ENCODE measurements at places on chromosomes 6 and 20. TPM values are rescaled to one million over a fixed set of nuclear protein-coding genes. Genes with fewer than 3 reads are reported as not detected.

- peak; percentile 56 for DNase-seq
These were observed 2.3 kb upstream of the OCSTAMP start for GRCh38 chr20:46552460-46553420.

- DNase-seq: no peak
These were observed 45.8 kb downstream of the SCML4 start for GRCh38 chr6:107778265-107778664.

GRCh38 chr6:24554474-24554873 lies 59.7 kb downstream of the ALDH5A1 start:
- no peak for DNase-seq

DNA sequence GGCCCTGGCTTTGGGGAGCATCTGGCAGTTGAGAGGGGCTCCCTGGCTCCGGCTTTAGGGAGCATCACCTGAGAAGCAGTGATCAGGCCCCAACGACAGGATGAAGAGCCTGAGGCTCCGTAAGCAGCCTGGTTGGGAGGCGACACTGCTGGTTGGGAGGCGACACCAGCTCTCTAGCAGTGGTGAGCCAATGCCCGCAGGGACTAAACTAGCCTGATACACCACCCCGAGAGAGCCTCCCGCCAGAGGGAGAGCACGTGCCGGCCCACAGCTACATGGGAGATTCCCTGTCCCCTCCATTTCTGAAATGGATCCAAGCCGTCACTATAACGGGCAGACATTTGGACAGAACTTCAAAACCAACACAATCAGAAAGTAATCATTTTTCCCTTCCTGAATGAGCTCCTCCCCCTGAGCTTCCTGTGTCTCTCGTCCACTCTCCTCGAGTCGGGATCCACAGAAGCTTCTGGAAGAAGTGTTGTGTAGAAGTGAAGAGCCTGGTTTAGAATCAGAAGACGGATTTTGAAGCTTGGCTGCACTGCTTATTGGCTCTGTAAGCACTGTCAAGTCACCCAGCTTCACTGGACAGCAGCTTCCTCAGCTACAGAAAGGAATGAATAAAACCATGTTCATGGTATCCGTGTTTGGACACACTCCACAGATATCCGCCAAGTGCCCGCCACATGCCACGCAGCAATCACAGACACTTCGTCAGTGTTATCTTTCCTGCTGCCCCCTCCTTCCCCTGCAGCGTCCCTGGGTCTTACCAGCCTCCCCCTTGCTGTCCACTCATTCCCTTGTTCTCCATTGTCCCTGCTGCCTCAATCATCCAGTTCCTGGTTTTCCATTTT lies 199.6 kb downstream of the TTLL2 start:
- no peak for DNase-seq

- no peak for DNase-seq
These were observed 58.8 kb downstream of the RSPO3 start for GRCh38 chr6:127177030-127177922.

- no peak for DNase-seq
These were observed 104.9 kb downstream of the GJA10 start for GRCh38 chr6:89999154-89999553.

DNA sequence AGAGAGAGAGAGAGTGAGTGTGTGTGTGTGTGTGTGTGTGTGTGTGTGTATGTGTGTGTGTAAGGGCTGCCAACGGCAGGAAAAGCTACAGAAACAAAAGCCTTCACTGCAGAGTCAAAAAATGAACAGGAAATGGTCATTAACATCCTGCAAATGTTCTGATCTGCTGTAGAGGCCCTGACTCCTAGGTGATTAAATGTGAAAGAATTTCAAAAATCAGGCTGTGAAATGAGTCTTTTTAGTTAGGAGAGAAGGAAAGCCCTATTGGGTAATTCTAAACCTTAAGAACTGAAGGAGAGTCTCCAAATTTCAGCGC lies 166.5 kb upstream of the MYLIP start:
- no peak for DNase-seq

- no peak for DNase-seq
These were observed 4.0 kb downstream of the ELOVL2 start for GRCh38 chr6:11040134-11040533.

DNA sequence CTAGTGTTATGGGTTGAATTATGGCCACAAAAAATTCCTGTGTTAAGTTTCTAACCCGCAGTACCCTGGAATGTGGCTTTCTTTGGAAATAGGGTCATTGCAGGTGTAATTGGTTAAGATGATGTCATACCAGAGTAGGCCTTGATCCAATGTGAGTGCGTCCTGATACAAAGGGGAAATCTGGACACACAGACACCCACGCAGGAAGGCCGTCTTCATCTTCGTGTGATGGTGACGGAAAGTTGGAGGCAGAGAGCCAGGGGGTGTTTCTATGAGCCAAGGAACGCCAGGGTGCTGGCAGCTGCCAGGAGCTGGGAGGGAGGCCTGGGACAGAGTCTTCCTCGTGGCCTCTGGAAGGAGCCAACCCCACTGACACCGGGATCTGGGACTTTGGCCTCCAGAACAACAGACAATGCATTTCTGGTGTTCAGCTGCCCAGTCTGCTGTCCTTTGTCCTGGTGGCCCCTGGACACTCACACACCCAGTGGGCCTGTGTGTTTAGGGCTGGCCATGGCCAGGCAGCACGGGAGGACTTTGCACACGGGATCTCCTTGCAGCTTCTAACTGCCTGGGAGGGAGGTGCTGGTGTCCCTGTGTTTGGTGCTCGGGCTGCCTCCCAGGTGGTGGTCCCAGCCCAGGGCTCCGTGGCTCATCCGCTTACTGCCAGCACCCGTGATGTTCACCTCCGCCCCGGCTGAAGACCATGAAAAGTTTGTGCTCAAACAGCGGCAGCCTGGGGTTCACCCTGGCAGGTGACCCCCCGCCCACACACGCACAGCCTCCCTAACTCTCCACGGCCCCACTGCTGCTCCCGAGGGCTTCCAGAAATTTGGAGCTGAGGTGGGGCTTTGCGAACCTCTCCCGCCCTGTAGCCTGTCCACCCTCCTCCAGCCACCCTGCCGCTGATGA lies 53.4 kb upstream of the GATA5 start:
- no peak for DNase-seq

DNA sequence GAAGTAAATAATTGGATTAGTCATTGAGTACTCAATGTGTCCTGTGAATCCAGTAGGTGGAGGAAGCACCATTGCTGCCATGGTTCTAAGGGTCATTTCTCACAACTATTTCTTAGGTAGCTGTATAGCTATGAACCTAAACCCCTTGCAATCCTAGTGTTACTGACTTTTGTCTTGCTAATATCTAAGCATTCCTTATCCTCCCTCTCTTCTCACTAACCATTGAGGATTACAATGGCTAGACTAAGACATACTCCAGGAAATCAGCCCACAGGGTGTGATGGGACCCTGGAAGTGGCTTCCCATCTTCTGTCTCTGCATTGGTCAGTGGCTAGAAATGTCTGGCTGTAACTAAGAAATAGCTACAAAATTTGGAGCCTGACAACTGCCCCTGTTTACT lies 27.3 kb upstream of the FOXA2 start:
- DNase-seq: no peak

DNA sequence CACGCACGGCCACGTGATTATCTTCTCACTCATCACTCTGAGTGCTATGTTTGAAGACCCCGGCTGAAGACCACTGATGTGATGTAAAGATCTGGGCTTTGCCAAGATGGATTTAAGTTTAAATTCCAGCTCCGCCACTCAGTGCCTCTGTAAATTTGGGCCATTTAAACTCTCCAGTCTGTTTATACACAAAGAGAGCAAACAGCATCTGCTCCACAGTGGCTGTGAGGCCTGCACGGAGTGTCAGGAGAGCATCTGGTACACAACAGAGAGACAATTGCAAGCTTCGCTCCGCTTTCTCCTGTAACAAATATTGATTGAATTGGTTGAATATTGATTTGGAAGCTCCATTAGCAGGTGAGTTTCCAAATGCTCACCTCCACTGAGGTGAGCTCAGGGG lies 80.5 kb upstream of the FRMD1 start:
- no peak for DNase-seq

DNA sequence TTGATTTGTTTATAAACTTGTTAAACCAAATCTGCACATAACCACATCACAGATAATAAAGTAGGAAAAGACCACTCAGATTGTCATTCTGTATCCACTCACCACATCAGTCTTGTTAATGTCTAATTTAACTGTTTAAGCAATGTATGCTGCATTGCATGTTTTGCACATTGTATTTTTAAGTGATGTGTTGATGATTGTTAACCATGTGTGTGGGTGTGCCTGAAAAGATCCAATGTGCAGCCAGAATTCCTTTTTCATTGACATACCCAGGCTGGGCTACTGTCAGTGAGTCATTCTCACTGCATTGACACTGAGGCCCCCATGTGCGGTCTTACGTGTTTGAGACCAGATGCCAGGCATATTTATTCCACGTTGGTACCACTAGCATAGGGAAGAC lies 167.3 kb downstream of the TRMT11 start:
- DNase-seq: no peak

GRCh38 chr20:4918473-4918872 lies 82.8 kb downstream of the SLC23A2 start:
- DNase-seq: peak; percentile 22

DNA sequence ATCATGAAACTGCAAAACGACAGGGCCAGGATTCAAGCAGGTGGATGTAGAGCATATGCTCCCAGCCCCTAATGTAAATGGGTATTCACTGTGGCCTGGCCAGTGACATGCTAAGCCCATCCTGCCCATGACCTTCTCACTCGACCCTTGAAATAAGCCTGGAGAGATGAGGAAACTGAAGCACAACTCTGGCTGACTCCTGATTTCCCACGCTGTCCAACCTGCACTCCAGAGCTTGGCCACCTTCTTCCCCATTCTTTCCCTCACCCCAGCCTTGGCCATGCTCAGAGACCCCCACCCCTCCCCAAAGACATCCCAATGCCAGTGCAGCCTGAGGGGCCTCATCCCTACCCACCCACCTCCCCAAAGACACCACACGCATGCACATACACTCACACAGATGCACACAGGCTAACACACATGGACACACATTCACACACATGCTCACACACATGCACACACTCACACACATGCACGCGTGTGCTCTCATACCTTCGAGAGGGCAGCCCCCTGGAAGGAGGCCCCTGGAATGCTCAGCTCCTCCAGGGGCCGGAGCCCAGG lies 12.4 kb downstream of the TFEB start:
- DNase-seq: no peak

DNA sequence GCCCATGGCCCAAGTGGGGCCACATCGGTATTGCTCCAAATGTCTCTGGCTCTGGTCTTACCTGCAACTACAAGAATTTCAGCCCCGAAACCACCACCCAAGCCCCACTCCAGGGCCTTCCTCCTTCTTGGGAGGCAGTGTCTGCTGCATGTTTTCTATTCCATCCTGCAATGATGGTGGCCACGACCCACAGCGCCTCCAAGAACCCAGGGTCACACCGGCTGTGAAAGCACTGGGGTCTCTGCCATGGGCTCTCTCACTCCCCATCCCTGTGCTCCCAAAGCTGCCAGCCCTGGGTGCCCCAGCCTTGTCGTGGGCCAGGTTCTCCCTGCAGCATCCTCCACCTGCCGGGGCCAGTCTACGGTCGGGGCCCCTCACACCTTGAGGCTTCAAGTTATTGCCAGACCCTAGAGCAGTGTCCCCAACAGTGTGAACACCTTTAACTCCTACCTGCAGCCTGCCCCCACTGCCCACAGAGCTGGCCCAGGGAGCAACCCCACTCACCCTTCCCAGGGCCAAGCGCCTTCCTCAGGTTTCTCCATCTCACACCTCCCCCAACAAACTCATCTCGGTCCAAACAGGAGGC lies 115.4 kb downstream of the JPH2 start:
- DNase-seq: no peak

GRCh38 chr6:25417046-25417605 lies 138.0 kb downstream of the CARMIL1 start:
- no peak for DNase-seq

GRCh38 chr20:36249450-36249849 lies 13.2 kb downstream of the AAR2 start:
- no peak for DNase-seq

- DNase-seq: peak; percentile 19
These were observed 34.0 kb upstream of the INSM1 start for GRCh38 chr20:20333866-20334265.

DNA sequence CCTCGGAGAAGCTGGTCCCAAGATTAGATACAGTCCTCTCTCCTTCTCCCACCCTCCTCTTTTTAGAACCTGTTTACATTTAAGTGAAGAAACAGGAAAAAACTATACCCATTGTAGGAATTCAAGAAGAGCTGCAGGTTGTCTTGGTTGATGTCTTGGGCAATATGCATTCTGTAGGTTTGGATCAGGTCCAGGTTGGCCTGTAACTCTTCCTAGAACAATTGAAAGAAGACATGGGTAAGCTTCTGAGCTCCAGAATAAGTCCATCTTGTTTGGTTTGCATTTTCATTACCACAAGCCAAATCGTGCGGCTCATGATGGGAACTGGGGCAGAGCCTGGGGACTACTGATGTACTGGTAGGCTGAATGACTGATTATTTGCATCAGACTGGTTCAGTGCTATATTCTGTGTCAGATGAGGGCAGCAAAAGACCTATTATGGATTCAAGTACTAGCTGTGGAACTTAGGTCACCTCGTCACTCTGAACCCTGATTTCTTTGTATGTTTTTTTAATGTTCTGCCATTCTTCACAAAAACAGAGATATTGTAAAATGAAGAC lies 20.3 kb upstream of the SLA2 start:
- peak; percentile 41 for DNase-seq

Gene GHRH
- not detected for total RNA-seq

Gene TPD52L2
- total RNA-seq: 41.3 TPM

Gene KIF13A
- 23.4 TPM for total RNA-seq

Gene SAMD10
- 12.7 TPM for total RNA-seq

Gene SLC13A3
- total RNA-seq: 0.49 TPM

Gene ASIP
- total RNA-seq: not detected

Gene PROKR2
- total RNA-seq: not detected

Gene SLC2A10
- total RNA-seq: not detected

Gene TAF8
- total RNA-seq: 62.1 TPM

Gene SIRPA
- total RNA-seq: 10.2 TPM

Gene TFAP2A
- not detected for total RNA-seq

Gene HRH3
- total RNA-seq: not detected

Measured in B cell (primary cell).